Fibroblast of upper back skin (primary cell): ENCODE measurements at places on chromosomes 6 and 20.
A peak's percentile ranks its signal among the peaks of the same experiment; 100 is the strongest.

DNA sequence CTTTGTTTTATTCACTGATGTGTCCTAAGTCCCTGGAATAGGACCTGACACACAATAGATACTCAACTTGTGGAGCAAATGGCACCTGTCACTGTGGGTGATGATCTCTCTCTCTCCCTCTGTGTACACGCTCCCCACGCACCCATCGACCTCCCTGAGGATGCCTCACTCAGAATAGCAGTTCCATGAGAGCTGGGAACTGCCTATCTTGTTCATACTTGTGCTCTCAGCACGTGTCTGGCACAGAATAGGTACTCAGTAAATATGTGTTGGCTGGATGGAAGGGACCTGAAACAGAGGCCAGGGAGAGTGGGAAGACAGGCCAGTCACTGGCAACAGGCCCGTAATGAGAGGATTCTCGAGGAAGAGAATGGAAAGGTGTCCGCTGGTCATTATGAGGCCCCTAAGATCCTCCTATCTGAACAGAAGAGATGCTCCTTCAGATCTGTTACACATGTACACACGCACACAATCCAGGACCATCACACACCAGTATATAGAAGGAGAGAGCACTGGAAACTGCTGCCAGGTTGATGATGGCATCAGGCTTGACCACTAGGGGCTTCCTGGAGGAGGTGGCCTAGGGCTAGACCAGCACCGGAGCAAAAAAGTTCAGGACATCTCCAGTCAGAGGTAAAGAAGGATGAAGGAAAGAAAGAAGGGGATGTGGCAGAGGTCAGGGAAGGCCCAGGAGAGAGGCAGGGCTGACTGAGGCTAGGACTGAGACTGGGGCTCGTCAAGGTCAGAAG is 30.9 kb downstream of the VEGFA start:
- DNase-seq: no peak

DNA sequence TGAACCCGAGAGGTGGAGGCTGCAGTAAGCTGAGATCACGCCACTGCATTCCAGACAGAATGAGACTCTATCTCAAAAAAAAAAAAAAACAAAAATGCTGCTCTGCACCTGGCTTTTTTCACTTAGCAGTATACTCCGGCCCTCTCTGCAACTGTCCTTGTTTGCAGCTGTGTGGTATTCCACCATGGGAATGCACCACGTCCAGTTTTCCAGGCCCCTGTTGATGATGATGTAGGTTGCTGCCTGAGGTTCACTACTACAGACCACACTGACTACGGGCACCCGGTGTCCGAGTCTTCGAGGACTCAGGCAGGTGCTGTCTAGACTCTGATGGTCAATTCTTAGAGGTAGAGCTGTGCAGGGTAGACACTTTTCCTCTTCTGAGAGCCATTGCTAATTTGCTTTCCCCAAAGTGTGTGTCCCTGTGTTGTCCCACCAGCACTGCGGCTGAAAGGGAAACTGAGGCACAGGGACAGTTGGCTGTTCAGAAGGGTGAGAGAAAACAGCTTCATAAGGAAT is 56.5 kb downstream of the UBE2V1 start:
- DNase-seq: no peak

DNA sequence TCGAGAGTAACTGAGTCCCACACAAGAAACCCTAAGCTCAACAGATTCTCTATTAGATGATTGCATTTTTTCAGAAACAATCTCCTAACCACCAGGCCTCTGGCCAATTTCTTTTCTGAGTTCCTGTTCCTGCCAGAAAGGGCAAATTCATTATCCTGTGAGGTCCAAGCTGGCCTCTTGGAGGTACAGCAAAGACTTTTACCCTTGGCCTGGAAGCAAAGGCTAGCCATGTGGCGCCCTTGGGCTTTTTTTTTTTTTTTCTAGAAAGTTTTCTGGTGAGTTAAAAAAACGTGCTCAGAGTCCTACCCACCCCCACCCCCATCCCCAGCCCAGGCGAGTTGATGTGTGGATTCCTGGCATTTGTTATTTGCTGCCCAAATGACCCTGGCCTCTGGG is 59.0 kb upstream of the EEF1A1 start:
- DNase-seq: peak; percentile 95

DNA sequence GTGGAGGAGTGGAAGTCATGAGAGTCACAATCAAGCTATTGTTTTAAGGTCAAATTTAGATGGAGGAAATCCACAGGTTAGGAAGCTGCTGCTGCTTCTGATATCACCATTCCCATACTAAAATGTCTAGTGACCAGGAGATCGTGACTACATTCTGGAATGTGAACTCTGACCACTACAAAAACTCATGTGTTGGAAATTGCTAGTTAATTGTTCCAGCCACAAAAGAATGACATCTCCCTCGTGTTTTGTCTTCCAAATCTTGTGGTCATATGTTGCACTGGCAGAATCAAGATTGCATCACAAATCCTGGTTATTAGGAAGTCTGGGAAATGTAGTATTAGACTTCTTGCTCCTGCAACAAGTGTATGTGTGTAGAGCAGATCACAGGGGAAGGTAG is 441.9 kb downstream of the CD109 start:
- peak; percentile 91 for DNase-seq

- no peak for DNase-seq
Observed at GRCh38 chr6:35174501-35174900, 33.4 kb upstream of the TCP11 start.

- no peak for DNase-seq
Observed at GRCh38 chr6:48447251-48447650, 336.3 kb upstream of the PTCHD4 start.

DNA sequence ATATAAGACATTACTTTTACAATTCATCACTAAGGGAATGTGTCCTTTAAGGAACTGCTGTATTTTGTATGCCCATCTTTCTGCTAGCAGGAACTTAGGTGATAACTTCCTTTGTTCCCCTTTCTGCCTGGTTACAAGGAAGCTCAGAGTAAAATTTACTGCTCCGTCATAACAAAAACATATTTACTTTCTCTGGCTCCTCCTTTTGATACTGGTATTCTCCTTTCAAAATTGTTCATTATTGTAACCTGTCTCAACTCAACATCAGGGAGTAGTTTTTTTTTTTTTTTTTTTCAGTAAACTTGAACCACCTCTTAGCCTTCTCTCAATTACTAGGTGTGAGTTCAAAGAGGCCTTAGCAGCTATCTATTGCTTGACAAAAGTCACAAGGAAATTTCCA is 37.1 kb downstream of the RIPOR2 start:
- no peak for DNase-seq

DNA sequence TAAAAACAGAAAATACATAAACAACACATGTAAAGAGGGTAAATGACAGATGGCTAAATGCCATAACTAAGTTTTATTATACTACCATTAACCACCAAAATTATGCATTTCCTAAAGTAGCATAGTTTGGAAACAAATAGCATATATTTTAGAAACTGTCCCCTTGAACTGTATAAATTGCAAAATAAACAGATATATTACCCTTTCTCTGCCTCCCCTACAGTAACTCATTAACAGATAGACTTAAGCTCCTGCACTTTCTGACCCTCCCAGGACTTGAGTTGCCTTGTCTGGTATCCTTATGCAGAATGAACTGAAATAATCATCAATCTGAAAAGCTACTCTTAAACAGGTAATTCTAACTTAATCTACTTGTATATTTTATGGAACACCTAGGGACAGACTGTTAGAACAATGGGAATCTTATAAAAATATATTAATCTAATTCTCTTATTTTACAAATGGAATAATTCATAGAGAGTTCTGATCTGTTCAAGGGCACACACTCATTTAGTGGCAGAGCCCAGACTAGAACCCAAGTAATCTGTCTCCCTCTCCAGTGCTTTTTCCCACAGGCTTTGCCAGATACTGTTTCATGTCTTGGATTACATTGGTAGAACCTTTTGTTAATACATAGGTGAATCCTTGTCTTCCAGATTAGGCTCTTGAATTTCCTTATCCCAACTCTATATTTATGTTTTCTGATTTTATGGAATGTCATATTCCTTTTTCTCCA is 50.6 kb upstream of the LOC128125822 start:
- DNase-seq: no peak

DNA sequence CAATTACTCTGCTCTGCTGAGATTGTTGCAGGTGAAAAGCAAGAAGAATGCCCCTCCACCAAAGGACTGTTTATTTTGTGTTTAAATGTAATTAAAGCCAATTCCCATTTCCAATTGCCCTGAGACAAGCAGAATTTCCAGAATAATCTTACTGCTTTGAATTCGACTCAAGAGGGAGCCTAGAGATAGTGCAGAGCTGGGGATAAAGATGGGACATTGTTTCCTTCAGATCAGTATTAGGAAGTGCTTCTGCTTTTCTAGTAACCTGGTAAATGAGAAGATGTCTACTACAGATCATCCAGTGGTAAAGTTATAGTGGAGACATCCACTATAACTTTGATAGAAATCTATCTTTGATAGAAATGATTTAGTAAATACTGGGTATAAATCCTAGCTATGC is 326.9 kb downstream of the UBE3D start:
- no peak for DNase-seq

DNA sequence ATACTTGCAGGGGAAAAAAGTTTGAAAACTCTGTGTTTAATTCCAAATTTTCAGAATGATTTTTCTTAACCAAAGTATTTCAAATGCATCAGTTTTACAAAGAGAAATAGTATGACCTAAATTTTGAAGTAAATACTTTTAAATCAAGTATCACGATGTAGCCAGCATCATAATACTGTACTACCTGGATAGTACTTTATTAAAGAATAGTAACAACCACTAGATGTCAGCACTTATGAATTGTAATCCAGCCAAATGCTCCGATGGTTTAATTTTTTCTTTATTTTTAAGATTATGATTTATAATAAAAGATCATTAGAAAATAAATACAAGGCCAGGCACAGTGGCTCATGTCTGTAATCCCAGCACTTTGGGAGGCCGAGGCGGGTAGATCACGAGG is 37.2 kb upstream of the HACE1 start:
- no peak for DNase-seq

- DNase-seq: no peak
Observed at GRCh38 chr6:88972504-88973423, 9.3 kb upstream of the RNGTT start.
